Endothelial cell (in vitro differentiated cells): ENCODE measurements at places on chromosomes 2 and 18. TPM values are rescaled to one million over a fixed set of nuclear protein-coding genes. Genes with fewer than 3 reads are reported as not detected.

CCDC148 gene
- total RNA-seq: 2.2 TPM

TEX44 gene
- not detected for total RNA-seq

RTKN gene
- total RNA-seq: 65.4 TPM

DNA sequence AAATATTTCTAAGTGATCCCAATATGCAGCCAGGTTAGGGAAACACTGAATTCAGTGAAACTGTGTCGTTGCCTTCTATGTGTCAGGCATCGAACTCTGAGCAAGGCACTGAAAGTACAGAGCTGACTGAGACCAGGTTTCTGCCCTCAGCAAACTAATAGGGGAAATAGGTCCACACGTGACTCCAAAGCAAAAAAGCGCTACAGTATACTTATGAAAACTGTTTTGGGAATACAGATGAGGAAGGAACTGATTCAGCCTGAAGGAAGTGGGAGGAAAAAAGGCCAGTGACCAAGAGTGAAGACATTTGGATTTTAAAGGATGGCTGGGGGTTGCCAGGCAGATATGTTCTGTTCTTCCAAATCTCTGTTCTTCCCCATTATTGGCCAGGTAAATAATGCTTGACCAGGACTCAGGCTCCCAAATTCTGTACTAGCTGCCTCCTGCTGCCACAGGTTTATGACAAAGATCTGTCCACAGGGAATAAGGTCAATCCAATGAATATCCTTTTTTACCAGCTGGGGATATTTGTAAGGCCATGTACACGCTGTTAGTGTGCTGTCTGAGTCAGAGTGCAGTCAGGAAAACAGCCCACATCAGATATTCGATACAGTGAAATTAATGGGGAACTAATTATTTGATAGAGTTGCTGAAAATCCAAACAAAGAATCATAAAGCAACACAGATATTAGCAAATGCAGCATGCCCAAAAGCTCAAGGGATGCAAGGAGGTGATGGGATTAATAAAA, 24.5 kb upstream of the INPP4A start:
- H3K4me3 ChIP-seq: no peak overlapping the region
- H3K27ac ChIP-seq: no peak overlapping the region
- no peak for DNase-seq
- H3K4me1 ChIP-seq: no peaks in the 10 kb centered on the region

DNA sequence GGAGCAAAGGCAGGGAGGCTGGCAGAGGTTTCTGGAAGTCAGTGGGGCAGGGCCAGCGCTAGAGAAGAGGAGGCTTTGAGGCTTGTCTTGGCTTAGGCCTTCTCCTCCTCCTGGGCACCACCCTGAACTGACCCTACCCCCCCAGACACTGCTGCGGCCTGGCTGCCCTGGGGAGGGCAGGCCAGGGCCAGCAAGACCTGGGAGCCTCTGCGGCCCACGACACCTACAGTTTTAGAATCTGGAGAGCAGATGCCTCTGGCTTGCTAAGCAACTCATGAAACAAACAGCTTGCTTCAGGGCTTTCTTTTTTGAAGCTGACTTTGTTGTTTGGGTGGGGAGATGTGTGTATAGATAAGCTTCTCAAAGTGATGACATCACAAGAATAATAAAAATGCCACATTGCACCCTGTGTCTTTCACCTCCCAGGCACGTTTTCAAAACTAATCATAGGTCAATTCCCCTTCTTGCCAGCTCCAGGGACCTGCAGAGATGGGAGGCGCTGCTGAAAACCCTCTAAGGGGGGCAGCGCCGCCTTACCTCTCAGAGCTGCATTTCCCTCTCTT, 46.2 kb upstream of the SMAD7 start:
- H3K36me3 ChIP-seq: no peaks in the 10 kb centered on the region
- H3K4me3 ChIP-seq: no peak overlapping the region
- no peak for DNase-seq
- H3K27me3 ChIP-seq: peaks cover 6% of the 10 kb centered on the region

GRCh38 chr2:145041706-145042105, 521.8 kb upstream of the ZEB2 start:
- H3K4me1 ChIP-seq: no peaks in the 10 kb centered on the region
- no peak overlapping the region for H3K4me3 ChIP-seq

- peaks cover 6% of the 10 kb centered on the region for H3K4me1 ChIP-seq
- no peak overlapping the region for H3K27ac ChIP-seq
- peaks cover 1% of the 10 kb centered on the region for H3K27me3 ChIP-seq
These were observed 172.6 kb downstream of the HAUS1 start for GRCh38 chr18:46276748-46277147.

DNA sequence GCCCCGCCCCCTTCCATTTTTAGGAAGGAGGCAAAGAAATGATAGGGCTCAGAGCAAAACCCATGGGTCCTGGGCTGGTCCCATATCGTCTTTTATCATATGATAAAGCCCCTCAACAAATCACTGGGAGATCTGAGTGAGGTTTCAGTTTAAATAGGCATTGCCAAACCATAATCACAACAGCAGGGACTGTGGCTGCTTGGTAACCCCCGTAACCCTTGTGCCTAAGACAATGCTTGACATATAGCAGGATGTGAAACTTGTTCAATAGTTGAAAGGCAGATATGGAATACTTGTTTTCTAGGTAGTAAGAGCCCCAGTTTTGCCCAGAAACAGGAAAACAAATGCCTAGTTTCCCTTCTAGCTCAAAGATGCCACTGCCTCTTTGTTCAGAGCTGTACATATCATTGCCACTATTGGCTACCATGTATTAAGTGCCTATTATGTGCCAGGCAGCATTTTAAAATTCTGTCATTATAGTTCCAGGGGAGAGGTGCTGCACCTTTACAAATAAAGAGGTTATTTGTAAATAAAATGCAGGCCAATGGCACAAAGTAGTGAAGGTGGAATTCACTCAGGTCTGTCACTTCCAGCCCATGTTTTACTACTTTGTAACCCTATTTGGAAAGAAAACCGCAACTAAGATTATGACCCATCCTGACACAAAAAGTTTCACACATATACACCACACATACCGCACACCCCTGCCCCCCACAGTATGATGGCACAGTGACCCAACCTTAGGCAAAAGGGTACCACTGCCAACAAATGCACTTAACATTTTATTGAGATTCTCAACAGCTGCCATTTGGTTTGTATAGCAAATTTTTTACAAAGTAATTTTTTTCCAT, 14.2 kb downstream of the NAGK start:
- no peak overlapping the region for H3K4me3 ChIP-seq
- H3K36me3 ChIP-seq: peaks cover 11% of the 10 kb centered on the region
- peaks cover 5% of the 10 kb centered on the region for H3K27me3 ChIP-seq
- peaks cover 25% of the 10 kb centered on the region for H3K4me1 ChIP-seq
- no peak for DNase-seq

GRCh38 chr2:208346756-208347155, 59.8 kb upstream of the PTH2R start:
- peaks cover 1% of the 10 kb centered on the region for H3K27me3 ChIP-seq
- H3K36me3 ChIP-seq: peaks cover 34% of the 10 kb centered on the region
- no peak for DNase-seq

DNA sequence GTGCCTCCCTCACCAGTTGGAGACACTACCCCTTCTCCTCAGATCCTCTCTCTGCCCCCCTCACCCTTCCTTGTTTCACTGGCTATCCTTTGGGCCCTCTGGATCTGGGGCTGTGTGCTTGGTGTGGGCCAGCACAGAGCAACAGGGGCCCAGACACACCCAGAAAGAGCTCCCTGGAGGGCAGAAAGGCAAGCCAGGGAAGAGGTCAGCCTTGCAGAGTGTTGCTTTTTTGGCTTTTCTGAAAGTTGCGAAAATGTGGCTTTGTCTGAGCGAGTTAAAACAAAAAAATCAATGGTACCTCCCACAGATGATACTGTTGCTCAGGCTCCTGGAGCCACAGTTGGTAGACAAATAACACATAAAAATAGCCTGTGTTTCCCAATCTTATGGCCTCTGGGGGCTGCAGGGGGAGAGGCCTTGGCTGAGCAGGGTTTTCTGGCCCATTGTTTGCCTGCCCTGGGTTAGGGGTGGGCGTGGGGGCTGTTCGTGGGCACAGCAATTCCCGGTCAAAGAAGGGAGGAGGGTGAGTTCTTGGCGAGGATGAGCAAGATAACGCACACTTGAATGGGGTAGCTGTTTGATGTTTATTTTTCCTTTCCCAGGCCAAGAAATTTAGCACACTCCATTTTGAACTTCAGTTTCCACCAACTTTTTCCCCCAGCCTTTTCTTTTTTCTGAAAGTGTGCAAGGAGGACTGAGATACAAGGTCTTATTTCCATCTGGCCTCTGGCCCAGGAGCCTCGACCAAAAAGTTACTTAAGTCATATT, 167.0 kb upstream of the HAAO start:
- peaks cover 3% of the 10 kb centered on the region for H3K36me3 ChIP-seq
- no peak overlapping the region for H3K4me3 ChIP-seq
- DNase-seq: no peak
- peaks cover 28% of the 10 kb centered on the region for H3K4me1 ChIP-seq
- H3K27ac ChIP-seq: no peak overlapping the region

DNA sequence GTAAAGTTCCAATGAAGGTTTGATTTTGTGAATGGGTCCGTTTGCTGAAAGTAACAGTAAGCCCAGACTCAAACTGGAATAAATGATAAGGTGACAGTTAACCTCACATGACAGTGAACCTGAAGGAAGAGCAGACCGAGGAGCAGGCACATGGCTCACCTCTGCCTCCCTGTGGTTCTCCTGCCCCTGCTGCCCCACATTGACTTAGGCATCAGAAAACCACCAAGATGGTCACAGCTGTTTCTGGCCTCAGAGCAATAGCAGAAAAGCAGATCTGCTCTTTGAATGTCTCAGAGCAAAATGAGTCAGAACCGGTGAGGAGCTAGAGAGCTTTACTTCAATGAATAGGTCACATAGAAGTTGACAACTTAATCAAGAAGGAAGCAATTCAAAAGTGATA, 487.6 kb downstream of the METTL4 start:
- H3K4me3 ChIP-seq: no peak overlapping the region
- no peaks in the 10 kb centered on the region for H3K36me3 ChIP-seq
- H3K4me1 ChIP-seq: peaks cover 10% of the 10 kb centered on the region
- no peak overlapping the region for H3K27ac ChIP-seq

DNA sequence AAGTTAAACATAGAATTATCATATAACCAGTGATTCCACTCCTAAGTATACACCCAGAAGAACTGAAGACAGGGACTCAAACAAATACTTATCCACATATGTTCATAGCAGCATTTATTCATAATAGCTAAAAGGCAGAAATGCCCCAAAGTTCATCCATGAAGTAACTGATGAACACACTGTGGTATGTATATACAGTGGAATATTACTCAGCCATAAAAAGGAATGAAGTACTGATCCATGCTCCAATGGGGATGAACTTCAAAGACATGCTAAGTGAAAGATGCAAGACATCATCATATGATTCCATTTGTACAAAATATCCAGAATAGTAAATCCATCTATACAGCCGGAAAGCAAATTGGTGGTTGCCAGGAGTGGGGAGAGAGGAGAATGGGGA, 157.5 kb downstream of the LAMA1 start:
- no peak for DNase-seq
- H3K36me3 ChIP-seq: no peaks in the 10 kb centered on the region
- peaks cover 9% of the 10 kb centered on the region for H3K4me1 ChIP-seq
- no peaks in the 10 kb centered on the region for H3K27me3 ChIP-seq

GRCh38 chr2:30800159-30800558, 7.1 kb downstream of the CAPN13 start:
- peaks cover 4% of the 10 kb centered on the region for H3K36me3 ChIP-seq
- peaks cover 21% of the 10 kb centered on the region for H3K4me1 ChIP-seq
- no peak for DNase-seq
- H3K27ac ChIP-seq: no peak overlapping the region
- H3K27me3 ChIP-seq: peaks cover 15% of the 10 kb centered on the region
